ENCODE measurements at places on chromosomes 6 and 20.

DNA sequence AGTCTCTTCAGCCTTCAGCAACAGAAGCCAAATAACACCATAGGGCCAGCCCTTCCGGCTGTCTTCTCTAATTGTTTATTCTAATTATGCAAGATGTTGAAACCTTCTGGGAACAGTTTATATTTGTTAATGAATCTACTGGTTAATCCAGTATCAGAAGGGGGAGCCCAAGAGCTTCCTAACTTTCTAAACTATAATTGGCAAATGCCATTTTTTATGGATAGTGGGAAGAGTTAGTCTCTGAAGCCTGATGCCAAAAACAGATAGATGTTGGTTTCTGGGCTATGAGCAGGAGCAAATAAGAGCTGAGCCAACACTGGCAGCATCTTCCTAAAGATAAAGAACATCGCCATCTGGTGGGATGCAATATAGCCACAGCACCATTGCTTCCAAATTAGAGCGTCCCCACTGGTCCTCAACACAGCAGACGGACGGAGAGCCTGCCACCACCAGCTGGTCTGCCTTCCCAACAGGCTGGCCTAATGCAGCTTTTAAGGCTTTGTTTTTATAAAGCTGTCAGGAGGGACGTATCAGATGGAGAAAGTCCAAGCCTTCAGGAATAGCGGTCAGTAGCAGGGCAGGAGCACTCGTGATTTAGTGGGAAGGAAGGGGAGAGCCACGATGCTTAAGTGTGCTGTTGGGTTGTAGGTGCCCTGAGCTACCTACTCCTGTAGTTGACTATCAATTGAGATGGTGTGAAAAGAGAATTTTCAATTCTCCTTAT is 118.8 kb downstream of the RALGAPA2 start:
- H3K27ac ChIP-seq = no peak overlapping the region
- no peak overlapping the region for H3K4me3 ChIP-seq
- H3K36me3 ChIP-seq = peaks cover 11% of the 10 kb centered on the region
- no peak for DNase-seq
- H3K4me1 ChIP-seq = peaks cover 12% of the 10 kb centered on the region
- no peaks in the 10 kb centered on the region for H3K27me3 ChIP-seq

DNA sequence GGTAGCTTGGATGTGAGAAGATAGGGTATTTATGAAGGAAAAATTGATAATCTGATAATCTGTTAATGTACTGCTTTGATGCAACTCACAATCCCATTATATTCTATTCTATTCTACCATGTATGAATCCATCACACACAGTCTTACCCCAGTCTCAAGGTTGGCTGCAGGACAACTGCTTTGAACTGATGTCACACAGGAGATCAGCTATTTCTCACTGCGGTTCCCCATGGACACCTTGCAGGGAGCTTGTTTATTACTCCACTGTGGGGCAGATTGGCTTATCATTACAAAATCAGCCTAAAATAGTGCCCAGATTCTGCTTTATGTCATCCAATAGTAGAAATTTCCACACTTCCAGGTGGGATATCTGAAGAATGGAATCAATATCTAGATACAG is 61.0 kb upstream of the HS3ST5 start:
- H3K4me3 ChIP-seq = no peak overlapping the region
- no peaks in the 10 kb centered on the region for H3K36me3 ChIP-seq
- no peaks in the 10 kb centered on the region for H3K4me1 ChIP-seq
- no peak for DNase-seq

DNA sequence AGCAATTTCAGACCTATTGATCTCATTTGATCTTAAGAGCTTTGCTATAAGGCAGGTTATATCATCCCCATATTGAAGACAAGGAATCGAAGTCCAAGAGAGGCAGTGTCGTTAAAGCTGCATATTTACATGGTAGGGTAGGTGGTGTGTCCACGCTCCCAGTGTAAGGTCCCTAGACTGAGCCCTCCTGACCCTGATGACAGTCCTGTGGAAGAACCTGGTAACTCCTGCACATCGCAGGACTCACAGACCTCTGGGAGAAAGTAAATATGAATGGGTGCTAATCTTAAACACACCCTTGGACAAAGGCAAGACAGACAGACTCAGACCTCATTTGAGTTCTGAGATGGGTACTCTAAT is 602 bp upstream of the HLA-DPB1 start:
- no peaks in the 10 kb centered on the region for H3K27me3 ChIP-seq
- no peak overlapping the region for H3K4me3 ChIP-seq
- peaks cover 4% of the 10 kb centered on the region for H3K4me1 ChIP-seq

DNA sequence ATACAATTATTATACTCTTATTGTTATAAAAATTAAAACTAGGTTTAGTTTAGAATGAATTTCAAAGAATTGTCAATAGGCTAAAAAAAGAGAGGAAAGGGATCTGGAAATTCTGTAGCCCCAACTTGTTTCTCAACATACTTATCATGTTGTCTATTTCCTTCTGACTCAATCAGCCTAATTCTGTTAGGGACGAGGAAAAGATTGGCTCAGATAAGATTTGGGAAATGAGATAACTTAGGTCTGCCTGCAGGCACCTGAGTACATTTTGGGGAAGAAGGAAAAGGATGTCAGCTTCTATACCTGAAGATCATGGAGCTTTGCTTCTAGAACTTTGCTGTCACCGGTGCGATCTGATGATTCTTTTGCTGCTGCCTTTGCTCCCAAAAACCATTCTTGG is 238.8 kb downstream of the SYNE1 start:
- peaks cover 56% of the 10 kb centered on the region for H3K4me1 ChIP-seq
- H3K27me3 ChIP-seq = no peaks in the 10 kb centered on the region
- DNase-seq = no peak
- H3K36me3 ChIP-seq = peaks cover 11% of the 10 kb centered on the region
- no peak overlapping the region for H3K4me3 ChIP-seq

- peak; percentile 78 for DNase-seq
- no peak overlapping the region for H3K4me3 ChIP-seq
- peaks cover 20% of the 10 kb centered on the region for H3K4me1 ChIP-seq
- H3K27ac ChIP-seq = peak overlapping the region; percentile 59
Observed at GRCh38 chr6:33700391-33701050, 11.0 kb downstream of the UQCC2 start.

DNA sequence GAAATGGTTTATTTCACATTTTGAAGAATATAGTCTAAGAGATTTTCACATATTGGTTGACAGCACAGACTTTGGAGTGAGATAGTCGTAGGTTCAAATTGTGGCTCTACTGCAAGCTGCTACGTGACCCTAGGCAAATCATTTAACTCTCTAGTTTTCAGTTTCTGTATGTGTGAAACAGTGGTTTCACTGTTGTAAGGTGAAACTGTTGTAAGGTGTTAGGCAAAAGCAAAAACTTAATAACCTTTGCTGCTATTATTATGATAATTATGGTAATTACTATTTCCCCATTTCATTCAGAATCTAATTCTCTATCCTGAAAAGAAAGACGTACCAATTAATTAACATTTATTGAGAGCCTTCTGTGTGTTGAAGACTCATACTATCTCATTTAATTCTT is 144.2 kb downstream of the REV3L start:
- H3K4me1 ChIP-seq = no peaks in the 10 kb centered on the region
- no peak for DNase-seq
- no peak overlapping the region for H3K4me3 ChIP-seq
- H3K36me3 ChIP-seq = peaks cover 4% of the 10 kb centered on the region
- H3K27ac ChIP-seq = no peak overlapping the region
- H3K27me3 ChIP-seq = no peaks in the 10 kb centered on the region

DNA sequence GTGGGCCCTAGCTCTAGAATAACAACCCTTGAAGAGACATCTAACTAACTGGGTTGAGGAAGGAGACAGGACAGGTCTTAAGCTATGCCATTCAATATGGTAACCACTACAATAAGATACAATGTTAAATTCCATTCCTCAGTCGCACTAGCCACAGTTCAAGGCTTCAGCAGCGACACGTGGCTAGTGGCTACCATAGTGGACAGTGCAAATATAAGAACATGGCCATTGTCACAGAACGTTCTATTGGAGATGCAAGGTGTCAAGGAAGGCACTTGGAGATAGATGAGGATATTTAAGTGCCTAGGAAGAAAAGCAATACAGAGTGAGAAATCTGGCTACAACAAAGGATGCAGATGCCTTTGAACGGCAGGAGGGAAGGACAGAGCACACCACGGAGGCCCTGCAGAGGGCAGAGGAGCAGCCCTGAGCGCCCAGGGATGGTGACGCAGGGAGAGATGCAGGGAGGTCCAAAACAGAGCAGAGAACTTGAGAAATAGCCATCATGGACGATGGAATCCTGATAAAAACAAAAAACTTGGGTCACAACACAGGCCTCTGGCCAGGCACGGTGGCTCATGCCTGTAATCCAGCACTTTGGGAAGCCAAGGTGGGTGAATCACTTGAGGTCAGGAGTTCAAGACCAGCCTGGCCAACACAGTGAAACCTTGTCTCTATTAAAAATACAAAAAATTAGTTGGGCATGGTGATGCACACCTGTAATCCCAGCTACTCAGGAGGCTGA is 140.7 kb downstream of the ZMYND8 start:
- H3K36me3 ChIP-seq = peaks cover 10% of the 10 kb centered on the region
- H3K27me3 ChIP-seq = no peaks in the 10 kb centered on the region
- peak overlapping the region; percentile 65 for H3K27ac ChIP-seq
- DNase-seq = no peak
- no peak overlapping the region for H3K4me3 ChIP-seq
